ENCODE measurements at places on chromosomes 4 and X.
A peak's percentile ranks its signal among the peaks of the same experiment; 100 is the strongest.

GRCh38 chr4:9996319-9997110, 24.8 kb downstream of the SLC2A9 start:
- DNase-seq: no peak

DNA sequence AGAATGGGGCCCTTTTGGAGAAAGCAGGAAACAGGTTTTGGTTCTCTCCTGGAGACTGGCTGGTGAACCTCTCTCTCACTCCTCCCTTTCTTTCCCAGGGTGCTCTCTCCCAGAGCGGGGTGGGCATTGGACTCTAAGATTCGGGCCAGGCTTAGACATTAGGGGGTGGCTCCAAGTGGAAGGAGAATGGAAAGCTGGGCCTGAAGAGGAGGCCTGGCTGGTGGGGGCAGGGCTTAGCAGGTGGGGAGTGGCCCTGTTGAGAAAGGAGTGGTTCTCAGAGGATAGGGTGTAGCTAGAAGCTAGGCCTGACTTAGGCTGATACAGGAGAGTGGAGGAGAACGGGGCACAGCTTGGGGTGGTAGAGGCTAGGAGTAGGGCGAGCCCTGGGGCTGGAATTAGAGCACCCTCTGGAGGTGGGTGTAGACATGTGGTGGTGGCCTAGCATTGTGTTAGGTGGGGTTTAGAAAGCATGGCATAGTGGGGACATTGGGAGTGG, 5.7 kb downstream of the PLP2 start:
- no peak for DNase-seq

DNA sequence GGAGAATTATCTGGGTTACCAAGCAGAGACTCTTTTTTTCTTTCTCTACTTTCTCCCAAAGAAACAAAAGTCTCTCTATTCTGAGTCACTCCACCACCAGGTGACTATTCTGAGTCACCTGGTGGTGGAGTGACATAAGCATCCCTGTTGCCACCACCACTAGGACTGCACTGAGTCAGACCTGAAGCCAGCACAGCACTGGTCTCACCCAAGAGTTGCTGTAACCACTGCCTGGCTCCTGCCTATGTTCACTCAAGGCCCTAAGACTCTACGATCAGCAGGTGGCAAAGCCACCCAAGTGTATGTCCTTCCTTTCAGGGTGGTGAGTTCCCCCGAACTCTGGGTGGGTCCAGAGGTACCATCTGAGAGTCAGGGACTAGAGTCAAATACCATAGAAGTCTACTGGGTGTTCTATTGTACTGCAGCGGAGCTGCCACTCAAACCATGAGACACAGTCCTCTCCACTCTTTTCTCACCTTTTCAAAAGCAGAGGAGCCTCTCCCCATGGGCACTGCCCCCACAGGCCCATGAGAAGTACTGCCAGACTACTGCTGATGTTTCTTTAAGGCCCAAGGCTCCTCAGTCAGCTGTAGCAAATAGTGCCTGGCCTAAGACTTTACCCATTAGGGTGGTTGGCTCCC, 209.6 kb upstream of the IRS4 start:
- DNase-seq: no peak

- no peak for DNase-seq
Observed at GRCh38 chrX:150700107-150700506, 6.9 kb downstream of the MTMR1 start.

- DNase-seq: no peak
Observed at GRCh38 chr4:7585768-7586167, 151.0 kb upstream of the PSAPL1 start.

DNA sequence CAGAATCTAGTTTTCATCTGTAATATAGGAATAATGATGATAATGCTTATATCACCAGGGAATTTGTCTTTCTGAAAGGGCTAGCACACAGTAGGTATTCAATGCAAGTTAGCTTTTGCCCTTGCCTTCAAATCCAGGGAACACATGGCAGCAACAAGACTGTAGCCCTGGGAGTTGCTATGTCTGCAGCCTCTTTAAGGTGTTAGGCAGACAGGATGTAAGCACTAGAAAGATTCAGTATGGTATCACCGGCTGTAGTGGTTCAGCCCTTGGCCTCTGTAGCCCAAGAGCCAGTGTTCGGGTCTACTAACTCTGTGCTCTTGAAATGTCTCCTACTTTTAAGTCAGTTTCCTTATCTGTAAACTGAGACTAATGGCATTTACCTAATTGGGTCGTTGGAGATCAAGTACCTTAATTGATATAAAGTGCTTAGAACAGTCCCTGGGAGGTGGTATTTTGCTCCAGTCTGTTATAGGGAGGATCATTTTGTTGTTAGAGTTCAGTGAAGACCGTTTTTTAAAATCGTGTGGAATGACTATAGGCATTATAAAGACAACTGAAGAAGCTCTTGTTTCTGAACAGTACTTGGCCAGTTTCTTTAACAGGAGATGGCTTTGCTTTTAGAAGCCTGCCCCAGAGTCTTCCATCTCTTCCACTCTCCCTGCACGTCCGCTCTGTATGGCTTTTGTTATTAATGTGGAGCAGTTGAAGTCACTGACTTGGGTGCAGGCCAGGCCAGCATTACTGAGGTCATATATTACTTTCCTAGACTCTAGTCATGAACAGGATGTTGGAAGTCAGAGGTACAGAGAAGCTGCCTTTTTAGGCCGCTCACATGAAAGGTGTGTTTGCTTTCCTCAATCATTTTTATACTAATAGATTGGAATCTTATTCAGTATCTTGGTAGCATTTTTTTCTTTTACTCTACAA, 44.8 kb downstream of the GAB1 start:
- peak; percentile 43 for DNase-seq

DNA sequence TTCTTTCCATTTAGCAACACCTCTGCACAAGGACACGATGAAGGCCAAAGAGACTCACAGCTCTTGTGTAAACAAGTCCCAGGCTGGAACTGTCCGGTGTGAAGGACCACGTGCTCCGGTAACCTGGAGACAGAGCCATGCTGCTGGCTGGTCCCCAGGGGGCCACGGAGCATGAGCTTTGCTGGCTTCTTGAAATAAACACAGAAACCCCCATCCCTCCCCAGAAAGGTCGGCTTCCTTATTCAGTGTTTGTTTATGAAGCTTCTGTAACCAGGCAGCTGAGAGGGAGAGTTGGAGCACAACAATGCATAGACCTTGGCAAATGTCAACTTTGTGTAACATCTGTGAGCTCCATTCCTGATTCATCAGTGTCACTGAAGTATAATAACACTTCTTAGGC, 109.4 kb downstream of the GPR143 start:
- no peak for DNase-seq

DNA sequence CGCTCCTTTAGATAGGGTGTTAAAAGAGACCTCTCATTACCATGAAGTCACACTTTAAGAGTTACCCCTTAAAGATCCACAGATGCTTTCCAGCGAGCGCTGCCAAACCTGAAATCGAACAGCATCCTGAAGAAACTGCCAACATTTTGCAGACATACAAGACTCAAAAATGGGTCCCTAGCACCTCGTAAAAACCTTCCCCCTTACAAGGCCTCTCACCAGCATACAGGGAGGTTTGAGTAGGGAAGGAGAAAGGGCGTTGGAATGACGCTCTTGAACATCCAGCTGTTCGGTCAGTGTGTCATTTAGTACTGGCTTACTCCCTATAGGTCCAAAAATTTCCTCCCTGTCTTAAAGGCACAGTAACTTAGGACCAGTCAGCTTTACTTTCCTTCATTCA, 45.3 kb upstream of the PGRMC1 start:
- DNase-seq: no peak

GRCh38 chrX:30824275-30824674, 64.8 kb downstream of the TAB3 start:
- DNase-seq: no peak

DNA sequence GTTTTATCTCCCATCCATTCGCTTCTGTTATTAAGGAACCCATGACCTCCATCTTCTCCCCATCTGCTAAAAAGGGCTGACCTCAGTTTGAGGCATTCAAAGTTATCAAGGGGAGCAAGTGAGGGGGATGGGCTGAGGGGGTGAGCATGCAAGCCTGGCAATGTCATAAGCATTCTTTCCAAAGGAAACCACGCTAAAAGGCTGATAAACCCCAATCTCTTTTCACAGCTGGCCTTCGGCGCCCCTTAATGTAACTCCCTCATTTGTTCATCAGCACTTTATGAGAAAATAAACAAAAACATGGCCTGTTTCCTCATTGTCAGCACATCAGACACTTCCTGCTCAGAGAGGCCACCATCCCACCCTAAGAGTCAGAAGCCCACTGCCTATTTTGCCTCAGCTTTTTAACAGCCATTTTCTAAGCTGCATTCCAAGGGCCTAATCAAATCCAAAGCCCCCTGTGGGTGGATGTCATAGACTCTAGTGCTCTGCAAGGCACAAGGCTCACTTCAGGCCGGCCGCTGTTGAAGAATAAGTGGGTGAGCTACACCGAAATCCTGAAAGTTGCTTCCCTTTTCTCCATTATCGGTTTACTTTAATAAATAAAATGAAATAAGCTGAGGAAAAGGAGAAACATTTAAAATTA, 92.0 kb upstream of the SRD5A3 start:
- no peak for DNase-seq

DNA sequence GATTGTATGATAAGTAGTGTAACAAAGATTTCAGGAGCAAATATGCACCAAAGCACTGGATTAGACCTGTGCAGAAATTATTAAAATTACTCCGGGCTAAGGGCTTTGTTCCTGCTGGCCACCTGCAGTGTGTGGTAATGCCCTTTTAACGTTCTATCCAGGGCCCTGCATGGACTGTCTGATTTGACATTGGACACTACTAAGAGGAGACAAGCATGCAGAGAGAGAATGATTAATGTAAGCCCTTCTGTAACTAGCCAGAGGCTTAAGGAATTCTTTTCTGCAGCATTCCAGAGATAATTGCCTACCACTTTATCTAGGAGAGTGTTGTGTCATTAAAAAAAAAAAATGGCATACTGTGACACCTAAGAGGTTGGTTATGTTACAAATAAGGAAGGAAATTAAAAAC, 117.0 kb downstream of the PCDH7 start:
- peak; percentile 64 for DNase-seq

GRCh38 chr4:87493115-87493514, 36.1 kb downstream of the SPARCL1 start:
- DNase-seq: no peak

GRCh38 chrX:150282953-150283352, 80.2 kb upstream of the MAMLD1 start:
- no peak for DNase-seq
